ENCODE measurements at places on chromosomes 2 and 18. TPM values are rescaled to one million over a fixed set of nuclear protein-coding genes. Genes with fewer than 3 reads are reported as not detected.

The SNTG2 gene
- total RNA-seq = 9.0 TPM

GRCh38 chr18:26307161-26307773, 81.0 kb downstream of the TAF4B start:
- no peaks in the 10 kb centered on the region for H3K27me3 ChIP-seq
- no peaks in the 10 kb centered on the region for H3K36me3 ChIP-seq
- H3K4me1 ChIP-seq = no peaks in the 10 kb centered on the region
- H3K27ac ChIP-seq = no peak overlapping the region
- DNase-seq = no peak
- H3K4me3 ChIP-seq = no peak overlapping the region

GRCh38 chr2:8761529-8762164, 75.8 kb downstream of the KIDINS220 start:
- H3K4me1 ChIP-seq = no peaks in the 10 kb centered on the region
- no peaks in the 10 kb centered on the region for H3K27me3 ChIP-seq
- H3K27ac ChIP-seq = no peak overlapping the region
- H3K4me3 ChIP-seq = no peak overlapping the region

GRCh38 chr2:84808279-84808678, 72.6 kb downstream of the TRABD2A start:
- H3K36me3 ChIP-seq = no peaks in the 10 kb centered on the region
- H3K27me3 ChIP-seq = no peaks in the 10 kb centered on the region
- no peak for DNase-seq

GRCh38 chr2:69545477-69545932, 98.0 kb downstream of the AAK1 start:
- no peaks in the 10 kb centered on the region for H3K27me3 ChIP-seq
- no peak for DNase-seq
- H3K36me3 ChIP-seq = no peaks in the 10 kb centered on the region
- no peaks in the 10 kb centered on the region for H3K4me1 ChIP-seq
- no peak overlapping the region for H3K4me3 ChIP-seq
- no peak overlapping the region for H3K27ac ChIP-seq

The SMYD5 gene
- total RNA-seq = 18.4 TPM

DNA sequence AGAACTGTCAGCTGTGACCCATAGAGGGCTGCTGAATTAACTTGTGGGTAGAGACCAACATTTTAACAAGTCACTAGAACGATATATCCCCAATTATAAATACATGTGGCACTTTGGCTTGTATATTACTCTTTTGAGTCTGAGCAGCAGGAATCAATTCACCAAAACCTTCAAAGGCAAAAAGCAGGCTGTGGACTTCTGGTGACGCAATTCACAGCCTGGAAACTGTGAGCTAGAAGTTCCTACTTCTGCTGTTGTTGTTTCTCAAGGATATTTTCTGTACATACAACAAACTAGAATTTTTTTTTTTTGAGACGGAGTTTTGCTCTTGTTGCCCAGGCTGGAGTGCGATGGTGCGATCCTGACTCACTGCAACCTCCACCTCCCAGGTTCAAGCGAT, 37.3 kb downstream of the PTCD3 start:
- H3K27ac ChIP-seq = no peak overlapping the region
- no peaks in the 10 kb centered on the region for H3K4me1 ChIP-seq

- H3K4me3 ChIP-seq = no peak overlapping the region
- DNase-seq = peak; percentile 54
- no peaks in the 10 kb centered on the region for H3K27me3 ChIP-seq
- no peaks in the 10 kb centered on the region for H3K36me3 ChIP-seq
- no peak overlapping the region for H3K27ac ChIP-seq
Observed at GRCh38 chr18:48228301-48228715, 180.9 kb downstream of the ZBTB7C start.

The RRM2 gene
- 0.60 TPM for total RNA-seq

DNA sequence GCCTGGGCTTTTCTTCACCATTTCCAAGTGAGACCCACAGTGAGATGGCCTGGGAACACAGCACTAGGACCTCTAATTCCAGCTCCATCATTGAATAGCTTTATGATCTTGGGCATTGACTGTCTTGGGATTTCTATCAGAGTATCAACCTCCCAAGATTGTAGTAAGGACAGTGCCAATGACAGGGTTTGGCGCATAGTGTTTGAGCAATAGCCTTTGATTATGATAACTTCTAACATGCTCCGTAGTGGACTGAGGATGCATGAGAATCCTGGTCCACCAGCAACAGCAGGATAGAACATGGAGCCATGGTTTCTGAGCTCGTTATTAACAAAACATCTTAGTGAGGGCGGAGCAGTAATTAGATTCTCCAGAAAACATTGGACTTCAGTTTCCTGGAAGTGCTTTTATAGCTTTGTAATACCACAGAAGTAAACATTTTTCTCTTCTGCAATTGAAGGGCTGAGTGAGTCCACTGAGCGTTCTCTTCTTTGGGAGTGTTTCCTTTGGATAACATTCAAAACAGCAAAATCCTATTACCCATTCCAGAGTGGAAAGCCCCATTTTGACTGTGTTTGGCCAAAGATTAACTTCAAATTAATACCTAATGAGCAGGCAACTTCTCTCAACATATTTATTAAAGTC, 63.7 kb downstream of the IL1R2 start:
- H3K36me3 ChIP-seq = no peaks in the 10 kb centered on the region
- H3K27ac ChIP-seq = no peak overlapping the region
- no peak overlapping the region for H3K4me3 ChIP-seq
- DNase-seq = peak; percentile 9
- H3K4me1 ChIP-seq = peaks cover 5% of the 10 kb centered on the region
- H3K27me3 ChIP-seq = no peaks in the 10 kb centered on the region

The KCNE4 gene
- total RNA-seq = 8.4 TPM

The CDK5R2 gene
- not detected for total RNA-seq

DNA sequence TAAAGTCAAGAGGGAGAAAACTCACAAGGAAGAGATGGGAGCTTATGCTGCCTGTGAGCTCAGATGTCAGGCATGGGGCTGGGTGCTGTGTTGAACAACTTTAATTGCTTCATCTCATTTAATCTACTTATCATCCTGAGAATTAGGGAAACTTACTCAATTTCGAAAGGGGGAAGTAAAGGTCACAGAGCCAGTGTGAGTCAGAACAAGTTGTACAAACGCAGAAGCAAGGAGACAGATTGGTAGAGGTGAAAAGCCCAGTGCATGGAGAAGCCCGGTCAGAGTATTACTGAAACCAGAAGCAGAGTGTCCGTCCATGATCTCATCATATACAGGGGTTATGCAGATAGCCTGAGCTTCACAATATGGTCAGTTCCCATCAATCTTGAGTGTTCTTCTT, 281.1 kb upstream of the POU3F3 start:
- no peaks in the 10 kb centered on the region for H3K36me3 ChIP-seq
- H3K4me3 ChIP-seq = no peak overlapping the region
- H3K27ac ChIP-seq = no peak overlapping the region
- DNase-seq = no peak

The DSG4 gene
- not detected for total RNA-seq

GRCh38 chr2:23600346-23600745, 215.4 kb downstream of the KLHL29 start:
- DNase-seq = no peak
- H3K4me3 ChIP-seq = no peak overlapping the region
- H3K27ac ChIP-seq = peak overlapping the region; percentile 59

The SH3RF3 gene
- 15.3 TPM for total RNA-seq

GRCh38 chr2:172204309-172204708, 101.6 kb upstream of the DLX2 start:
- H3K27ac ChIP-seq = no peak overlapping the region
- H3K4me1 ChIP-seq = no peaks in the 10 kb centered on the region
- H3K27me3 ChIP-seq = no peaks in the 10 kb centered on the region
- no peaks in the 10 kb centered on the region for H3K36me3 ChIP-seq

The IHH gene
- total RNA-seq = not detected

The CCL20 gene
- total RNA-seq = not detected

- H3K4me1 ChIP-seq = no peaks in the 10 kb centered on the region
- H3K27me3 ChIP-seq = no peaks in the 10 kb centered on the region
- H3K4me3 ChIP-seq = no peak overlapping the region
- no peaks in the 10 kb centered on the region for H3K36me3 ChIP-seq
- no peak for DNase-seq
Observed at GRCh38 chr2:183926433-183926832, 671.9 kb upstream of the ZNF804A start.

DNA sequence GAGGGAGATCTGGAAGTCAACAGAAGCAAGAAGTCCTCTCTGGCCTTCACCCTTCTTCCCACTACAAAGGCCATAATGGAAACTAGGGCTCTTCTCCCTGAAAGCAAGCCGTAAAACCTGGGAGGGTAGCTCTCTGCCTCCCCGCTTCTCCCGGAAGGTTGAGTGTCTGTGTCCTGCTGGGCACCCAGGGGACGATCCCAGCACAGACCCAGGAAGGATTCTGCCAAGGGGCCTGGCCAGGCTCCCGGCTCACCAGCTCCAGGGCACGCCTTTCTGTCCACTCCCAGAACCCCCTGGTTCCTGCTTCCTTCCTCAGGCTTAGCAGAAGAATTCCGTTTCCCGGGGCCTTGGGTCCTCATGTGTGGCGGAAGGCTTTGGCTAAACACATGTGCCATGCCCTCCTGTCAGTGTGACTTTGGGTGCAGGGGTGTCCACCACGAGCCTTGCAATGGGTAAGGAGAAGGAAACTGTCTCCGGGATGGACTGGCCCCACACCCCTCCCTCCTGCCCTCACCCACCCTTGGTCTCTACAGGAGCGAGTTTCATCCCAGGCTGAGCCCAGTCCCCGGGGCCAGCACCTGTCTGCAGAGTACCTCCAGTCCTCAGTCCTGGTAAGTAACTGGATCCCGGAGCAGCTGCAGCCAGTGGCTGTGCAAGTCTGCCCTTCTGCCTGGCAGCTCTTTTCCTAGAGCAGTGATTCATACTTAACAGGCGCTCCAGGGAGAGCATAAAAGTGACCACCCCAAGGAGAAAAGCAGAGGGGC, 135.8 kb downstream of the TPO start:
- no peak overlapping the region for H3K27ac ChIP-seq
- H3K36me3 ChIP-seq = no peaks in the 10 kb centered on the region
- H3K4me1 ChIP-seq = peaks cover 4% of the 10 kb centered on the region
- H3K4me3 ChIP-seq = no peak overlapping the region
- no peaks in the 10 kb centered on the region for H3K27me3 ChIP-seq
- no peak for DNase-seq

DNA sequence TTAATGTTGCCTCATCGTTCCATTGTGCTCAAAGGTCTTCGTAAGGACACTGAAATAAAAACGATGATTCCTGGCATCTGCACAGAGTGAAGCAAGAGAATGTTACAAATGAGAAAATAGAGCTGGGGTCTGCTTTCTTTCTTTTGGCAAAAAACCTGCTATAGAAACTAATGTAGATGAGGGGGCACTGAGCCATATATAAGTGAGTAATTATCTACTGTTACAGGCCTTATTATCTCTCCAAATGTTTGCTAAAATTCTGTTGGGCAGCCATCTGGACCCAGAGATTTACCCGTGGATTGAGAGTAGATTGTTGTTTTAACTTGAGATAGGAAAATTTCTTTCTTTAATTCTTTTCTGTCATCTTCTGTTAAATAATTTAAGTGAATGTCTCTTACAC, 472.5 kb upstream of the PIK3C3 start:
- no peak overlapping the region for H3K4me3 ChIP-seq
- H3K27ac ChIP-seq = no peak overlapping the region
- no peaks in the 10 kb centered on the region for H3K4me1 ChIP-seq

DNA sequence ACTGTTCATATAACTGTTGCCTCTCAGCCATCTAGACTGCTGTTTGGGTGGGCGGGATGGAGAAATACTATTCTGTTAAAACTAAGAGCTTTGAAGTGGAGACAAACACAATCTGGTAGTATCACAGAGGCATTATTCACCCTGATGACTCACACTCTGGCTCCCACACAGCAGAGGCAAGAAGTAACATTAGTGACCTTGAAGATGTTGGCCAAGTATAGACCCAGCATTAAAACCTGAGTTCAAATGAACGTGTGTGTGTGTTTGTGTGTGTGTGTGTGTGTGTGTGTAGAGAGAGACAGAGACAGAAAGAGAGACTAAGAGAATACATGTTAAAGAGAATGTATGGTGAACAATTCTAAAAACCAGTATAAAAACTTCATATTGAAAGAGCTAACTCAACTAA, 22.5 kb upstream of the ACVR1 start:
- no peak for DNase-seq
- H3K27me3 ChIP-seq = no peaks in the 10 kb centered on the region
- H3K4me3 ChIP-seq = no peak overlapping the region
- H3K36me3 ChIP-seq = no peaks in the 10 kb centered on the region

DNA sequence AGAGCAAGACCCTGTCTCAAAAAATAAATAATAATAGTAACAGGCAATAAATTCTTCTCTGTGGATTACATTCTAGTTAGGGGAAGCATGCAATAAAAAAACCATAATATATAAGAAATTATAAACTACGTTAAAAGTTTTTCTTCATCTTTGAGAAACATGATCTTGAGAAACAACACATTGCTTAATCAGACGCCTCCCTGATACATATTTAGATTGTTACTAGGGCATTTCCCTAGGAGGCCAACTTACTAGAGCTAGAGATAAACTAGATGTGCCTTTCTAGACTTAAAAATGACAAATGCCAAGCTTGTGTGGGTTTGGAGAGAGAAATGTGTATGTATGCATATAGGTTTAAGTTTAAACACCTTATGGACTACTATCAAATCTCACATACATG, 76.3 kb upstream of the GALNT5 start:
- H3K27ac ChIP-seq = no peak overlapping the region
- no peak for DNase-seq
- H3K36me3 ChIP-seq = no peaks in the 10 kb centered on the region
- peaks cover 2% of the 10 kb centered on the region for H3K4me1 ChIP-seq
- no peak overlapping the region for H3K4me3 ChIP-seq

DNA sequence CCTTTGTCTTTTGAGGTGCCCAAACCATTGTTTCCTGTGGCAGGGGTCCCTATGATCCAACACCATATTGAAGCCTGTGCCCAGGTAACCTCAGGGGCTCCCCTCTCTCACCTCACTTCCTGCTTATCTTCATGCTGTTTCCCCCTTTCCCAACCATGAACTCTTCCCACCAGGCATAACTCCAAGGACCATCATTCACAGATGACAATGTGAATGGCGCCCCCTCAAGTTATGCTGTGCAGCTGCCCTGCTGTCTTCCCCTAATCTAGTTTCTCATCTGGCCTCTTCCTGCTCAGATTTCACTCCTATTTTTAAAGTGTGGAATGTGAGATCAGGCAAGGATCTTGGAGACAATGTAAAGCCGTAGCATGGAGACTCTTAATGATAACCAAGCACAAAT, 1.4 kb downstream of the GMPPA start:
- no peak for DNase-seq
- no peak overlapping the region for H3K27ac ChIP-seq
- no peaks in the 10 kb centered on the region for H3K36me3 ChIP-seq
- no peaks in the 10 kb centered on the region for H3K27me3 ChIP-seq
- no peaks in the 10 kb centered on the region for H3K4me1 ChIP-seq
- no peak overlapping the region for H3K4me3 ChIP-seq

The PREB gene
- 88.8 TPM for total RNA-seq

DNA sequence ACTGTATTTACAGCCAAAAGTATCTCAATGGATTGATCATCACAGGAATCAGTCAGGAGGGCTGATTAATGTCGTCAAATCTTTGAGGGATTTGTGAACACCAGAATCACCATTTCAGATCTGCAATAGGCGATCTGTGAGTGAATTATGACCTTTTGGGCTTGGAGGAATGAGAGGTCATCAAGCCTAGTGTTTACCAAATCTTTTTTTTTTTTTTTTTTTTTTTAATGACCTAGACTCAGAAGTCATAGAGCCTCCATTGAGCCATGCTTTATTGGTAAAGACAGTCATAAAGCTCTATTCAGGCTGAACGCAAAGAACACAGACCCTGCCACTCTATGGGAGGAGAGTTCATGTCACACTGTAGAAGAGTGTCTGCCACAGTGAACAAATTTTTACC, 97.7 kb downstream of the SOCS6 start:
- no peak overlapping the region for H3K4me3 ChIP-seq
- H3K4me1 ChIP-seq = no peaks in the 10 kb centered on the region
- H3K36me3 ChIP-seq = no peaks in the 10 kb centered on the region
- no peak for DNase-seq
- no peak overlapping the region for H3K27ac ChIP-seq

The CD8B2 gene
- total RNA-seq = not detected
